ENCODE measurements at places on chromosomes 13 and 19.

DNA sequence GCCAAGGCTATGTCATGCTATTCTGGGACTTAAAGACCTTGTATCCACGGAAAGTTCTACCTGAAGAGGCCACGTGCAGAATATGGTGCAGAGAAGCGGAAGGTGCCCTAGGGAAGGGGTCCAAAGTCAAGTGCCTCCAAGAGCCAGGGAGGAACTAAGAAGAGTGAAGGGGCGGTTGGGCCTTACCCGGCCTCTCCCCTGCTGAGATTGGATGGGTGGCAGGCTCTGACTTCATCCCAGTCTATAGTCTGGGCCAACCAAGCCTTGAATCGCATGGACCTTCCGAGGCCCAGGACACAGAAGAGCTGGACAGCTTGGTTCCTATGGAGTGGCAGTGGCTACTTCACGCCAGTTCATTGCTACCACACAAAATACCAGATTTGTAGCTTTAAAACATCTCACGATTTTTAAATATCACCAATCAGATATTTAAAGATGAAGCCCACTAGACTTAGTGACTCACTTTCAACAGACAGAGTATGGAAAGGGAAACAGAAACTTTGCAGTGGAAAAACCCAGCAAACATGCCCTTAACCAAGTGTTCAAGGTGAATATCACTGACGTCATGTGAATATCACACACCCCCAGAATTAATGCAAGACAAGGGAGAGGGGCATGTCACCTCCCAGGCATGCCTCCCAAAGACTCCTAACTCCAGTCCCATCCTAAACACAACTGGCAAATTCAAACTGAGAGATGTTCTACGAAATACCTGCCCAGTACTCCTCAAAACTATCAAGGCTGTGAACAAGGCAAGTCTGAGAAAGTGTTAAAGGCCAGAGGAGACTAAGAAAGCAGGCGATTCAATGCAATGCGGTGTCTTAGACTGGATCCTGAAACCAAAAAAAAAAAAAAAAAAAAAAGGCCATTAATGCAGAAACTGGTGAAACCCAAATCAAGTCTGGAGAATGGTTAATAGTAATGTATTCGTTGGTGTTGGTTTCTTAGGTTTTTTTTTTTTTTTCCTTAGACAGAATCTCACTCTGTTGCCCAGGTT, 10.2 kb downstream of the C19orf12 start:
- no peak for DNase-seq

DNA sequence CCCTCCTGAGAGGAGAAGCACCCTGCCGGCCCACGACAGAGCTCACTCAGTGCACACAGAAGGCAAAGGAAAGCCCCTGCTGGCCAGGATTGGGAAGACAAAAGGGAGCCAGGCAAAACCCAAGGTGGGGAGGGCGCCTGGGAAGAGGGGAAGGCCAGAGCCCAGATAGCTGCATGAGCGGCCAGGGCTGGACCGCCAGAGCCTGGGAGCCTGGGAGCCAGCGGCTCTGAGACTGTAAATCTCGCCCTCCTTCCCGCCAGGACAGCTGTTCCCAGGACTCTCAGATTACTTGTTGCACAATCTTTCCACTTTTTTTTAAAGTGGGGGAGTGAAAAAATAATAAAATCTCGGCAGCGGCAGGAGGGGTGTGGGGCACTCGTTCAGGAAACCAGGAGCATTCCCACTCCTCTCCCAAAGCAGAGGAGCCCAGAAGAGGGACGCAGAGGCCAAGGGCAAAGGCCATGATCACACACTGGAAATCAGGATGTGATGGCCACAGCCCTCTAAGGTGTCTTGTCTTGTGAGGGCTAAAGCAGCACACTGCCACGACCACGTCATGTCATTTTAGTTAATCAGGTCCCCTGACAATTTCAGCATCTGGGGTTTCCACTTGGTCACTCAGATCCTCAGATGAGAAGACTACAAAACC, 19.6 kb upstream of the EPHX3 start:
- no peak for DNase-seq

DNA sequence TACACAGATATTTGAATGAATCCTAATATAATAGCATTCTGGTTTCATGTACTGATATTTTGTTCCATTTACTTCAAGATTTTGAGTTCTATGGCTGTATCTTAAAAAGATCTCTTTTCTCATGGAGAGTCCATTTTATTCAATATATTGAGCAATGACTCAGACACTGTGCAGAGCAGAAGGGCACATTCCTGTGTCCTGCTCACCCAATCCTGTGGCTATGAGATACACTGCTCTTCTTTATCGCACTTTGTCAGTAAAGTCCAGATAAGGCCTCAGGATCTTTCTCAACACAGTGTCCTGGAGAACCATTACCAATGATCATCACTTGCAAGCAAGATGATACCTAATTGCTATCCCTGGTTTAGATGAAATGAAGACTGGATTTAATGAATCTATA, 155.0 kb downstream of the CYSLTR2 start:
- no peak for DNase-seq

DNA sequence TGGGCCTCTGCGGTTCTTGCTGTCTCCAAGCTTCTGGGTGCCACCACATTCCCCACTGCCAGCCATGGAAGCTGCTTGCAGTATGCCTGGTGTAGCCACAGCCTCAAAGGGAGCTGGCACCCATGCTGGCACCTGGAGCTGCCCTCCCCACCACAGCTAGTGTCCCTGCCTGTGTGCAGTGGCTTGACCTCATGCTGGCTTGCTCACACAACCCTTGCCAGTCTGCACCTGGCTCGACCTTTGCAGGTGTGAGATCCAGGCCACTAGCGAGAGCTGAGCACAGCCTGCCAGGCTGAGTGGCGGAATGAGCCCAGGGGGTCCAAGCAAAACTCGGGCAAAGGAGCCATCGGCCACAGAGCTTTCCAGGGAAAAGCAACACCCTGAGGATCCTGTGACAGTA, 236.7 kb upstream of the CSNK1A1L start:
- no peak for DNase-seq

DNA sequence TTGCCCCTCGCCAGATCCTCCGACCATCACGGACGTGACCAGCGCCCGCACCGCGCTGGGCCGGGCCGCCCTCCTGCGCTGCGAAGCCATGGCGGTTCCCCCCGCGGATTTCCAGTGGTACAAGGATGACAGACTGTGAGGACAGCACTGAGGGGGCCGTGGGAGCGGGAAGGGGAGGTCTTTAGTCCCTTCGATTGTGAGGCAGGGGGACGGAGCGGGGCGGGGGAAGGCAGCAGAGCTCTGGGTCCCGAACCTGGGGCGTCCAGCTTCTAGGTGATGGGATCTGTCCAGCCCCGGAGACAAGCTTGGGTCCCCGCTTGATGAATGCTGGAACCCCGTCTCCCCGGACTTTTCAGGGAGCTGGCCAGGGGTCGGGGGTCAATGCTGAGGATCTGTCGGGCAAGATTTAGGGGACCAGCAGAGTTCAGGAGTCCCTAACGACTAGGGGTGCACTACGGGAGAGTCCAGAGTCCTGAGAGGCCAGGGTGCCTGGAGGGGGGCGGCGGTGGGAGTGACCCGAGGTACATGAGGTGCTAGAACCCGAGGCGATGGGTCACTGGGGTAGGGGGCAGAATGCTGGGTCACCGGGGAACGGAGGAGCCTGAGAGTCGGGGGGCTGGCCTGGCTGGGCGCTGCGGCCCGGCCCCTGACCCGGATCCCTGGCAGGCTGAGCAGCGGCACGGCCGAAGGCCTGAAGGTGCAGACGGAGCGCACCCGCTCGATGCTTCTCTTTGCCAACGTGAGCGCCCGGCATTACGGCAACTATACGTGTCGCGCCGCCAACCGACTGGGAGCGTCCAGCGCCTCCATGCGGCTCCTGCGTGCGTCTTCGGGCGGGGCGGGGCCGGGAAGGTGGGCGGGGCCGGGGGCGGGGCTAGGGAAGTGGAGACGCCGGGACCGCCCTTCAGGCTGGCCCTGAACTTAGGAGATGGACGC, 14.6 kb downstream of the VSIG10L start:
- DNase-seq: no peak

DNA sequence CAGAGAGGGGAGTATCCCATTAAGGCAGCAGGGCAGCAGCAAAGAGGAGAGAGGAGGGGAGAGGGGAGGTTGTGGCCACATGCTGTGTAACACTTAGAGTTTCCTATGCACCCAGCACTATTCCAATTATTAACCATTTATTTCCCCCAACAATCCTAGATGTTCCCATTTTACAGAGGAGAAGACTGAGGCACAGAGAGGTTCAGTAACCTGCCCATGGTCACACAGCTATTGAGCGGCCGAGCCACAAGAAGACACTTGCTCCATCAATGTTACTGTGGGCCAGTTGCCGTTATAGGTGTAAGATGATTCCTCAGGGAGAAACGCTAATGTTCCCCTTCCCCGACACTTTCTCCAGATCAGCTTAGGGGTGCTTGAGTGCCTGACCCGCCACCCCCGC, 69.2 kb downstream of the INSR start:
- no peak for DNase-seq

DNA sequence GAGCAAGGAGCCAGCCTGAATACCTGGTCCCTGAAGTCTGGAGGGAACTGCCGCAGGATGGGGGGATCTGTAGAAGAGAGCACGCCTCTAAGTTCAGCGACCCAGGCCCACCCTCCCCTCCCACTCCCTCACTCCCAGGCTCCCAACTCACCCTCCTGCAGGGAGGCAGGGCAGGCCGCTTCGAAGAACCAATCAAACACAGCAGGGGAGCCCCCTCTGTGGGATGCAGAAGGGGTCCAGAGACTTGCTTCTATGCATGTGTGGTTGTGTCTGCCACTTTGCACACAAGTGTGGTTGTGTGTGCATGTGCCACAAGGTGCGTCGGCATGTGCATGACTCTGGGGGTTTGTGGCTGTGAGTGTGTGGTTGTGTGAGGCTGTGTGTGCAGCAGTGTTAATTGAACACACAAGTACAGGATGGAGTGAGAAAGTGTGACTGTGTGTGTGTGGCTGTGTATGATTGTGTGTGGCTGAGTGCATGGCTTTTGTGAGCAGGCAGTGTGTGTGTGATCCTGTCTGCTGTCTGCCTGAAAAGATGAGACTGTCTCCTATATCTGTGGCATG, 1.7 kb downstream of the DENND1C start:
- no peak for DNase-seq

DNA sequence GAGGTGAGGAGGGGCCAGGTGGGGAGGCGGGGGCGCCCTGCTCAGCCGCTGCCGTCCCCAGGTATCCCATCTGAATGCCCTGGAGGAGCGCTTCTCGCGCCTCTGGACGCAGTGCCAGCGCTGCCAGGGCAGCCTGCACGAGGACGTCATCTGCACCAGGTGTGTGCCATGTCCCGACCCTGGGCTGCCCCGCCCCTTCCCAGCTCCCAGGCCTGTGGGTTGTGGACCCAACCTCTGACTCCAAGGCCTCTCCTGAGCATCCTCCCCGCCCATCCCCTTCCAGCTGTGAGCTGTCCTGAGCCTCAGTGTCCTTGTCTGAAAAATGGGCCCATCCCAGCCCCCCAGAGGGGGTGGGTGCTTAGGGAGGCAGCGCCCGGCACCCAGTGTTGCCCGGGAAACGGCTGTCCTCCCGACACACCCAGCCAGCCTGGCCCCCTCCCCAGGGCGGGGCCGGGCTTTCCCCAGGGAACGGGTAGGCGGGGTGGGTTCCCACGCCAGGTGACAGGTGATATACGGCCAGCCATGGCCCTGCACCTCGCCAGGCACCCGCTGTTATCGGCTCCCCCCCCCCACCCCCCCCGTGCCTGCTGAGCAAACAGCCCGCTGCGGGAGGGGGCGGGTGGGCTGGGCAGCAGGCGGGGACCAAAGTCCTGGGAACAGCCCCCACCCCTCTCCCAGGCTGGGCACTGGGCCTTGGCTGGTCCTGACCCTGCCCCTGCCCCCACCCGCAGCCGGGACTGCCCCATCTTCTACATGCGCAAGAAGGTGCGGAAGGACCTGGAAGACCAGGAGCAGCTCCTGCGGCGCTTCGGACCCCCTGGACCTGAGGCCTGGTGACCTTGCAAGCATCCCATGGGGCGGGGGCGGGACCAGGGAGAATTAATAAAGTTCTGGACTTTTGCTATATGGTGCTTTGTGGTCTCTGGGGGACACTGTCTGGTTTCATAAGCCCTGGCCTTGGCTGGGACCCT, 1.3 kb upstream of the SPIB start:
- no peak for DNase-seq

DNA sequence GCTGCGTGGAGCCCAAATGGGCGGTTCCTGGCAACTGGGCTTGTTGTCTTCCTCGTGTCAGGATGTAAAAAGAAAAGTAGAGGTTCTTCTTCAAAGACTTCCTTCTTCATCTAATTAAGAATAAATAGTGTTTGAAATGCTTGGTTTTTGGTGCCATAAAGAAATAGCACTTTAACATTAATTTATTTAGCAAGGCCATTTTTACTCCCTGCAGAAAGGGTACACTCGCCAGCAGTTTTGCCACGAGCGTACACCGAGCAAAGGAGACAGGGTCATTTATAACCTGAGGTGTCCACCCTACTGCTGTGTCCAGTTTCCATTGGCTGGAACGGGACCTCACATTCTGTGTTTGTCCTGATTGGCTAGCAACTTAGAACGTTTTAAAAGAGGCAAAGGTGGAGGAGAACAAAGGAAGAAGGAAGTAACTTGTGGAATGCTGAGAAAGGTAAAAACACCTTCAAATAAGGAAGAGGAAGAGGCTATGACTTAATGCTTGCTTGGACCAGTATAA, 21.8 kb upstream of the OR10H1 start:
- no peak for DNase-seq

GRCh38 chr13:113058129-113058987, 47.2 kb upstream of the F7 start:
- no peak for DNase-seq
